Hematopoietic multipotent progenitor cell treated with erythropoietin and hydrocortisone succinate and interleukin-3 and kit ligand, for 15 days (in vitro differentiated cells): ENCODE measurements at places on chromosomes 3 and 15.

- DNase-seq = no peak
Measured at GRCh38 chr3:124916837-124917409, 17.6 kb downstream of the MUC13 start.

DNA sequence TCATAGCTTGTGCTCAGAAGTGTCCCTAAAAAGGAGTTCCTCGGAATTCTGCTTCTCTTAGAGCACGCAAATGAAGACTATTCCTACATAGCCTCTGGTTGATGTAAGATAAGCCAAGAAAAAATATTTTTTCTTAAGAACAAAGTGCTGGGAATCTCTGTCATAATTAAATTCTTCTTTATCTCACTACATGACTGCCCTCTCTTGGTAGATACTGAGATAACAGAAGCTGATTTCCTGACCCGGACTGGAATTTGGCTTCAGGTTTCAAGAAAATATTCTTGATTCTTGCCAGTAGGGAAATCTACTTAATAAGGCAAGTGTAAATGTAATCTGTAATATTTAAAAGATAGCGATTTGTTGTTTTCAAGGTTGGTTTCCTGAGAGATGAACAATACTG lies 31.3 kb upstream of the SETMAR start:
- peak; percentile 20 for DNase-seq

DNA sequence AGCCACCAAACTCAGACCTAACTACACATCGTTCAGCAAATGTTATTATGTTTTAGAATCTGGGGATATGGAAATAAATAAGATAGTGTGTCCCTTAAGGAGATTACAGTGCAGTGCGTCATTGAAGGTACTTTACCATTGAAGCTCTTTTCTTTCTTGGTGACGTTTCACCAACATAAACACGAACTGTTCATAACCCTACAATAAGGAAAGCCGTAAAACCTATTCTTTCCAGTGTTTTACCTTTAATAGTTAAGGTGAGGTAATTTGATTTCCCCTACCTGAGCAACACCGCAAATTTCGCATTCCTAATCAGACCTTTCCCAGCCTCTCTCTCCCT lies 826 bp downstream of the CCDC66 start:
- DNase-seq = no peak

- no peak for DNase-seq
Measured at GRCh38 chr3:71247958-71248335, 335.6 kb downstream of the FOXP1 start.

- no peak for DNase-seq
Measured at GRCh38 chr15:64311566-64311965, 44.4 kb downstream of the CSNK1G1 start.

DNA sequence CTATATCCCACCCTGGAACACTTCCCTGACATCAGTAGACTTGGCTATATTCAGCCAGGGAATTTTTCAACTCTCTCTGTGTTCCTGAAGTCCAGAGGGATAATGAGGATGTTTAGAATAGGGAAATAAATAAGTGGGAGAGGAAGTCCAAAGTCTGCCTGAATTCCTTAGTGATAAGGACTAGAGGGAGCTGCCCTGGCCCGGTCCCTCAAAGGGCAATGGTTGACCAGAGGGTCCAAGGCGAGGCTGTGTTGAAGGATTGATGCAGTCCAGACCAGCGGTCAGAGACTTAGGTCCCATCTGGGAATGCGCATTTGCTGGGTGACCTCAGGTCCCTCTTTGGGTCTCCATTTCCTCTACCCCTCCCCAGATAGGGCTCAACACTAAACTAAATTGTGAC lies 7.9 kb downstream of the VIPR1 start:
- DNase-seq = no peak

- DNase-seq = no peak
Measured at GRCh38 chr3:7917443-7918151, 584.0 kb upstream of the LMCD1 start.

- DNase-seq = no peak
Measured at GRCh38 chr3:152818027-152818426, 16.9 kb upstream of the P2RY1 start.

GRCh38 chr3:73449774-73450173 lies 175.0 kb downstream of the PDZRN3 start:
- DNase-seq = no peak

GRCh38 chr15:44015545-44016305 lies 179.3 kb downstream of the FRMD5 start:
- DNase-seq = peak; percentile 7

DNA sequence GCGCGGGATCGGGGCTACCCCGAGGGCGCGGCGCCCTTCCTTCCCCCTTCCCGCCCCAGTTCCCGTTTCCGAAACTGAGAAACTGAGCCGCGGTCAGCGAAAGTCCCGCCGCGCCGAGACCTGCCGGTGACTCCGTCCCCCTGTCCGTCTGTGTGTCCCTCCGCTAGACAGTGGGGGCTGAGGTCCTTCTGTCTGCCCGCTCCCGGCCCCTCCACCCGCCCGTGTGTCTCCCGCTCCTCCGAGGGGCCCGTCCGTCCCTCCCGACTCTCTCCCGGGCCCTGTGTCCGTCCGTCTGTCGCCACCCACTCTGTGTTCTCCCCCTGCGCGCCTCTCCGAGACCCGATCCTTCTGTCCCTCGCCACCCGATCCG lies 426 bp downstream of the PRKCD start:
- no peak for DNase-seq

- no peak for DNase-seq
Measured at GRCh38 chr3:35969406-35969805, 330.1 kb downstream of the ARPP21 start.

GRCh38 chr3:13008155-13008995 lies 64.9 kb downstream of the IQSEC1 start:
- DNase-seq = no peak

GRCh38 chr3:65550137-65550536 lies 488.6 kb downstream of the MAGI1 start:
- DNase-seq = no peak

- DNase-seq = peak; percentile 41
Measured at GRCh38 chr3:10263646-10264363, 15.5 kb downstream of the TATDN2 start.

DNA sequence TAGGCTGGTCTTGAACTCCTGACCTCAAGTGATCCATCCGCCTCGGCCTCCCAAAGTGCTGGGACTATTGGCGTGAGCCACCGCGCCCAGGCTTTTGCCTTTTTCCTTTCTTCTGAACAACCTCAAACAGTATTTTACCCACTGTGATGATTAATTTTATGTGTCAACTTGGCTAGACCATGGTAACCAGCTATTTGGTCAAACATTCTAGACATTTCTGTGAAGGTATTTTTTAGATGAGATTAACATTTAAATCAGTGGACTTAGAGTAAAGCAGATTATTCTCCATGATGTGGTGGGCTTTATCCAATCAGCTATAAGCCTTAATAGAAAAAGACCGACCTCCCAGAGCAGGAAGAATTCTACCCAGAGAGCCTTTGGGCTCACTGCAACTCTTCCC lies 6.0 kb downstream of the SPATA12 start:
- DNase-seq = no peak

DNA sequence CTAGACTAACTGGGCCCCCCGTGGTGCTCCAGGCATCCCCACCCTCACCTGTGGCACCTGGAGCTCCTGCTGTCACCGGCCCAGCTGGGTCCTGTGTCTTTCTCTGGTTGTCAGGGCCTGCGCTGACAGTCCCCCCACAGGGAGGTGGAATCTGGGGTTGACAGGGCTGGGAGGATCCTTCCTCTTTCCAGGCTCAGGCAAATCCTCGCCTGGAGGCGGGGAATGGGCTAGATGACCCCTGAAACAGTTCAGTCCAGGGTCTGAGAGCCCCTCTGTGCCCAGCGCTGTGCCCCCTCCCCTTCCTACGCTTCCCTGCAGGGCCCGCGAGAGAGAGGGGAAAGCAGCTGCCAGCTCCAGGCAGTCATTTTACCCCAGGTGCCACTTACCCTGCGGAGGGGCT lies 50.1 kb upstream of the MCF2L2 start:
- DNase-seq = no peak

DNA sequence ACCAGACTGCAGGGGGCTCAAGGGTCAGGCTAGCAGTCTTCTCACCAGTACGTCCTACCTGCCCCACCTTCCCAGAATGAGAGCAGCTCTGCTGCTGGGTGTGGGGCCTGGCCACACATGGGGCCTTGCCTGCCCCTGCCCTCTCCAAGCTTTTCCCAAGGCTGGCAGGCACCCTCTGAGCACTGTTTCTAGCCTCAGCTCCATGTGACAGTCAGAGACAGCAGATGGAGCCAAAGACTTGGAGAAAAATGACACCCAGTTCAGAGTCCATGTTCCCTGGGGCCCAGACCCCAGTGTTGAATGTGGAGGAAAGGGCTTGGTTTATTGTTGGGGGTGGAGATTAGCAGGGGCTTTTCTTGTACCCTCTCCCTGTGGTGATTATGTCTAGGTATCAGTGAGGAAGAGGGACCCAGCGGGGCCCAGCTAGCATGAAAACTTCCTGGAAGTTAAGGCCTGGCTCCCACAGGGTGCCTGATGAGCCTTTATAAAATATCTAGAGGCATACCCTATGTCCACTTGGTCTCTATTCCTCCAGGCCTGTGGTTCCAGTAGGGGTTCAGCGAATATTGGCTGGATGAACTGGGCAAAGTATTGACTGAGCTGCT lies 153.8 kb downstream of the EEFSEC start:
- no peak for DNase-seq

DNA sequence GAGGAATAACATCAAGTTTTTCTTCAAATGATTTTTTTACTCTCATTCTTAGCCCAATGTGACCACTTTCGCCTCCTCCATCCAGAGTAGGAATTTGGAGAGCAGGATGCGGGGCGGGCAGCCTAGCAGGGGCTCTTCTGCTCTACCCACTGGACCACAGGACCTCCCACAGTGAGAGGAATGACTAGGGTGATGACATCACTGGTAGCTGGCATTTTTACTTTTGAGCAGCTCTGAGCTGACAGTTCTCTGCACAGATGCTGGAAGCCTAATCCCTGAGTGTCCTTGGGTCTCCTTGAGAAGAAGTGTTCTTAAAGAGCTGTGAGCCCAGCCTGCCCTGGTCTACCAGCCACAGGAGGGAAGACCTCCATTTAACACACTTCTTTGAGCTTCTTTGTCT lies 1.4 kb upstream of the HCN4 start:
- no peak for DNase-seq

GRCh38 chr3:71657831-71658530 lies 67.2 kb downstream of the EIF4E3 start:
- DNase-seq = no peak

DNA sequence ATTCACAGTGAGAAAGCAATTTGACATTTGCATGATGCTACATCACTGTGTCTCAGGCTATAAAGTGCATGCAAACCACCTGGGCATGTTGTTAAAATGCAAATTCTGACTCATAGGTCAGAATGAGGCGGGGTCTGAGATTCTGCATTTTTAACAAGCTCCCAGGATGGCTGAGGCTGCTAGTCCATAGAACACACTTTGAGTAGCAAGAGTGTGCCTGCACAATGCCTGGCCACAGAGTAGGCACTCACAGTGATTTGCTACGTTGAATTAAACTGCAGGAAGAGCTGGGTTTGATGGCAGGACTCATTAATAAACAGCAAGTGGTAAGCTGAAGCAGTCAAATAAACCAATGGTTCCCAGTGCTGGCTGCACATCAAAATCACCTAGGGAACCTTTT lies 48.1 kb downstream of the NTRK3 start:
- DNase-seq = no peak

DNA sequence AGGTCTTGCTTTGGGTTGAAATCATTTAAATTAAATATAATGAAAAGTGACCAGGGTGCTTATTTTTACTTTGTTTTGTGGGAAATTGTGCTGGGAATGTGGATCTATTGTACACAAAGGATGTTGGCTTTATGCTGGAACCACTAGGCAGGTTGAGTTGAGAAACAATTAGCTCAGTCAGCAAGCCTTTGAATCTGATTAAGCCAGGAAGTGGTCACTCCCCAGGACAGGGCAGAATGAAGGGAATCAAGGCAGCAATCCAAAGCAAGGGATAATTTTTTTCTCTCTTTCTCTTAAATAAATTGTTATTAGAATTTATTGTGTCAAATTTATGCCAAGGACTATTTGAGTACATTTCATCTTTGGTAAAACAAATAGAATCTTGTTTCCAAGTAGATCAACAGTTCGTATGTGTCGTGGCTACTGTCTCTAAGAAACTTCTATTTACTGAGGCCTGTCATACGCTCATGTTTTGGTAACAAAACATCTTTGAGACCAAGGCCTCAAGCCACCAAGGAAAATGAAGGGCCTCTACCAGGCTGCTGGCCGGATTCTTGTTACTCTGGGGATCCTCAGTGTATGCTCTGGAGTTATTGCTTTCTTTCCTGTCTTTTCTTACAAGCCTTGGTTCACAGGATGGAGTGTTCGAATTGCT lies at the start of gene TMEM212:
Gene TMEM212, plus strand, starts transcription at position 486 of the 655 bp plus-strand sequence. Its CDS starts 35 bp downstream, at position 521.
- no peak for DNase-seq

DNA sequence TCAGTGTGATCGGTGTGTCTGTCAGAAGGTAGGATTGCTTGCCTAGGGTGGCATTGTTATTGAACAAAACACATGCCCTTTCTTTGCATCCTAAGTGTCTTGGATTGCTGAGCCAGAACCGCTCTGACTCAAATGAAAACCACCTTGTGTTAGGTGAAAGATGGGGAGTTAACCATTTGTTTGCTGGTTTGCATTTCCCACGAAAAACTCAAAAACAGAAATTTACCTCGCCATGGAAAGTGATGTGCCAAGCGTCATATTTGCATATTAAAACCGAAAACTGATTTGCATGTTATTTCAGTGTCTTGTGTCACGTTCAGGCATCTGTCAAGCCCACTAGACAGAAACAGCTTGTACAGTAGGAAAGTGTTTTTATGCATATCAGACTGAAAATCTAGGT lies 474.6 kb upstream of the TPRG1 start:
- no peak for DNase-seq

DNA sequence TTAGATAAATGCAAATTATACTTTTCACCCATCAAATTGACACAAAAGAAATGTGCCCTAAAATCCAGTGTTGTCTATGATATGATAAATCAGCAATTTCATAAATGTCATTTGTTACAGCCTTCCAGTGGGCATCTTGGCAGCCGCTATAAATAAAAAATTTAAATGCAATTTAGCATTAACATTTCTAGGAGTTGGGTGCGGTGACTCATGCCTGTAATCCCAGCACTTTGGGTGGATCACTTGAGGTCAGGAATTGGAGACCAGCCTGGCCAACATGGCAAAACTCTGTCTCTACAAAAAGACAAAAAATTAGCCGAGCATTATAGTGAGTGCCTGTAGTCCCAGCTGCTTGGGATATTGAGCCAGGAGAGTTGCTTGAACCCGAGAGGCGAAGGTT lies 65.9 kb upstream of the POMGNT2 start:
- DNase-seq = no peak

DNA sequence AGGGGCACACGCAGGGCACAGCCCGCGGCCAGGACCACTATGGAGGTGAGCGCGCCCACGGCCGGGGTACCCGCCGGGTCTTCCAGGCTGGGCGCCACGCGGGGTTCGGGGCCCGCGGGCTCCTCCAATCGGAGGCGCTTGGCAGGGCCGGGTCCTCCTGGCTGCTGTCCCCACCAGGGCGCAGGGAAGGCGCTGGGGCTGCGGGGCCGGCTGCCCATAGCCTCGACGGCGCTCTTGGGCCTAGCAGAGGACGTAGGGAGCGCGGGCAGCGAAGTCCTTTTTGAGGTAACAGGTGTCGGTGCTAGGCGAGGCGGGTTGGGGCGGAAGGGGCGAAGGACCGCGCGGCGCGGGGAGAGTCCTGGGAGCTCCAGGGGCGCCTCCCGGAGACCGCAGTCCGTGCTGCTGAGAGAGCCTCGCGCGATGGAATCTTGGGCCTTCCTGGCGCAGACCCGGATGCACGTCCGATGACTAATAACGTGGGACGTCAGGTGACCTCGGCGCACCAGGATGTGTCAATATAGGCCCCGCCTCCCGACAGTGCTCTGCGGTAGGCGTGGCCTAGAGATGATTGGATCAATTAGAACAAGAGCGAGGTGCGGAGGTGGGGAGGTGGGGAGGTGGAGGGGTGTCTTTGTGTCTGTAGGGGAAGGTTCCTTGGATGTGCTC lies at the start of gene PRR23A:
Gene PRR23A, minus strand, starts transcription at position 218 of the 666 bp plus-strand sequence. Its CDS starts 0 bp downstream, at position 218.
- DNase-seq = no peak
